Right ventricle myocardium superior (tissue), 1 donor: ENCODE measurements at places on chromosomes 3 and 15. TPM values are rescaled to one million over a fixed set of nuclear protein-coding genes. Genes with fewer than 3 reads are reported as not detected.

The TGM4 gene
- total RNA-seq, result not detected

The GUCA1C gene
- total RNA-seq, result 0.32 TPM

The BFSP2 gene
- not detected for total RNA-seq

The UBE2E1 gene
- total RNA-seq, result 69.9 TPM

The SEMA3G gene
- 10.4 TPM for total RNA-seq

The KCNAB1 gene
- total RNA-seq, result 3.0 TPM

The SH3GL3 gene
- not detected for total RNA-seq

The IQCF5 gene
- total RNA-seq, result not detected

The HOMER2 gene
- total RNA-seq, result 55.1 TPM

The CDC25A gene
- 0.83 TPM for total RNA-seq

The CKMT1B gene
- 0.75 TPM for total RNA-seq

The CSTA gene
- total RNA-seq, result 0.73 TPM

The SIDT1 gene
- 0.78 TPM for total RNA-seq

The CASR gene
- not detected for total RNA-seq
